Activated T-cell treated with anti-CD3 and anti-CD28 coated beads, Interleukin-2, amount 50 U/mL, for 1 hour (primary cell): ENCODE measurements at places on chromosomes 2 and 18.

- no peak for DNase-seq
Observed at GRCh38 chr18:10242936-10243680, 211.3 kb upstream of the APCDD1 start.

GRCh38 chr2:11131166-11131920 is 23.9 kb upstream of the SLC66A3 start:
- DNase-seq, result no peak

GRCh38 chr2:60450488-60450887 is 103.0 kb downstream of the BCL11A start:
- no peak for DNase-seq

GRCh38 chr18:2898186-2898640 is 51.4 kb downstream of the EMILIN2 start:
- DNase-seq, result no peak

- DNase-seq, result no peak
Observed at GRCh38 chr2:40394031-40394430, 57.9 kb downstream of the SLC8A1 start.

- DNase-seq, result no peak
Observed at GRCh38 chr2:179817181-179817841, 44.1 kb downstream of the ZNF385B start.

GRCh38 chr18:75502286-75502685 is 74.8 kb upstream of the SMIM21 start:
- no peak for DNase-seq

GRCh38 chr2:208186893-208187292 is 2.9 kb downstream of the C2orf80 start:
- no peak for DNase-seq

- no peak for DNase-seq
Observed at GRCh38 chr18:79765491-79766245, 32.1 kb upstream of the KCNG2 start.

- no peak for DNase-seq
Observed at GRCh38 chr2:172745636-172746035, 10.0 kb downstream of the RAPGEF4 start.

- DNase-seq, result peak; percentile 52
Observed at GRCh38 chr2:63050334-63051041, at the start of gene OTX1. Gene OTX1, plus strand, starts transcription at chr2:63050830. Its CDS starts 2,161 bp downstream, at chr2:63052991.

GRCh38 chr2:239866350-239866749 is 158.8 kb downstream of the NDUFA10 start:
- no peak for DNase-seq

DNA sequence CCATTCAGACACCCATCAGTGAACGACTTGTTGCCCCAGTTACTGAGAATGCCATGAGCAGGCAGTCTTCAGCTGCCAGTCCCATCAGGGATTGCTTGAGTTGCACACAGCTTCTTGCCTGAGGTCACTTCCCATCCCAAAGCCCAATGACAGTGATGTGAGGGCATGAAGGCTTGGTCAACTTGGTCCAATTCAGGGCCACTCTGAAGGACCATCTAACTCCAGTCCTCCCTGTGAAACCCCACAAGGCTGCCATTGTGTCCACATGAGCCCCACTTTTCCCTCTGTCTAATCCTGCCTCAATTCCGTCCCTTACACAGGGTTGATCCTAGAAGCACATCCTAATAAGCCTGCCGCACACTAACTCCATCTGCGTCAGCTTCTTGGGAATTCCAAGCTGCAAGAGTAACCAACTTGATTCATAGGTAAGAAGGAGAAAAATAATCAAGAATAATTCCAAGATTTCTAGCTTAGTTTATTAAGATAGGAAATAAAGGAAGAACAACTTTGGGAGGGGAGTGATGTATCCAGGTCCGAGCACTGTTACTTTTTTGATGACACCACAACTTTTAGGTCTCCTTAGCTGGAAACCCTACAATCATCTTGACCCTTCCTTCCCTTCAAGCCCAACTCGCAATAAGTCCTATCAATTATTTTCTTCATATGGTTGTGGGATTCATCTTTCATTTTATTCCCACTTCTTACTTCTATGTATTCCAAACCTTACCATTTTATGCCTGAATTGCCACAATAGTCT is 110.9 kb downstream of the LRRC30 start:
- DNase-seq, result no peak

DNA sequence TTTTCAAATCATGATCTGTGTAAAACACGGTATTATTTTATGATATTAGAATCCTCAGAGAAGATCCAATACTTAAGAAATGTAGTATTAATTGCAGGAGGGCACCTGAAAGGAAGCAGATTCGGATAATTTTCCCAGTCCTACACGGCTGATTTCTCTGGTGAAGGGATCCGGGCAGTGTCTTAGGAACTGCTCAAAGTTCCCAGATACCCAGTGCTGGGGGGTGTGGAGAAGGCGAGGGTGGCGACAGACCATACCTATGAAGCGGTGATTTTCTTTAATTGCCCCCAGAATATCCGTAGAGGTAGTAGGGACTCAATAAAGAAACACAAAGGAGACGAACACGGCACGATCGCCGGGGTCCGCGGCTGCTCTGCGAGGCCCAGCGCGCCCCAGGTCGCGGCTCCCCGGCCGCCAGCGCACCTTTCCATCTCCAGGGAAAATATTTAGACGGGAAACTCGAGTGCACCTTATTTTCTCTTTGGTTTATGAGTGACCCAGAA is 1.4 kb upstream of the SOX11 start:
- no peak for DNase-seq

DNA sequence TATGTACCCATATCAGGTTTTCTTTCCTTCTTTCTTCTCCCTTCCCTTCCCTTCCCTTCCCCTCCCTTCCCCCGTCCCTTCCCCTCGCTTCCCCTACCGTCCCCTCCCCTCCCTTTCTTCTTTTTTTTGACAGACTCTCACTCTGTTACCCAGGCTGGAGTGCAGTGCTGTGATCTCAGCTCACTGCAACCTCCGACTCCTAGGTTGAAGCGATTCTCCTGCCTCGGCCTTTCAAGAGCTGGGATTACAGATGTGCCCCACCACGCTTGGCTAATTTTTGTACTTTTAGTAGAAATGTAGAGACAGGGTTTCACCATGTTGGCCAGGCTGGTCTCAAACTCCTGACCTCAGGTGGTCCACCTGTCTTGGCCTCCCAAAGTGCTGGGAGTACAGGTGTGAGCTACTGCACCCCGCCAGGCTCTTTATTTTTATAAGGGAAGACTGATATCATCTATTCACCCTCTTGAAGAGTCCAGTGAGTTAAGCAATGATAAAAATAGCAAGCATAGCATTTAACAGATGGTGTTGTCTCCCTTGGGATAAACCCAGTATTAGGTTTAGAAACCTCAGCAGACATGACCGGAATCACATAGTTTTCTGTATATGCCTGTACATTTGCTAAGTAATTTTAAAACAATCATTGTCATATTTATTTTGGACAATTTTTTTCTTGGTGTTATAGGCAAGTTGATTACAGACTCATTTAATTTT is 888.4 kb downstream of the TRIB2 start:
- no peak for DNase-seq

- no peak for DNase-seq
Observed at GRCh38 chr2:4357121-4357520, 653.7 kb downstream of the DCDC2C start.

DNA sequence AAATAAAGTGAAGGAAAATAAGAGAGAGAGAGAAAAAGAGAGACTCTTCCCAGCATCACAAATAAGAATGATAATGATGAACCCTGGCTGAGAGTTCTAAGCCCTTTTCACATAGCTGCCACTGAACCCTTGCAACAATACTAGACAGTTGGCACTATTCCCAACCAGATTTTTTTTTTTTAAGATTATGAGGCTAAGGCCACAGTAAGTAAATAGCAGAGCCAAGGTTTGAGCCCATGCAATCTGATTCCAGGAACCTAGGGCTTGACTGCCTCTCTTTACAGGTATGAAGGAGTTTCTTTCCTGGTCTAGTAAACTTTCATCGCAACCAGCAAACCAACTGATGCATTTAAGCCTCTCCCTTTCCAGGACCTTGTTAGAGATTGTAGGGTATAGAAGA is 424.6 kb downstream of the NCKAP5 start:
- DNase-seq, result no peak

GRCh38 chr2:64998658-64999061 is 9.5 kb downstream of the SLC1A4 start:
- no peak for DNase-seq

DNA sequence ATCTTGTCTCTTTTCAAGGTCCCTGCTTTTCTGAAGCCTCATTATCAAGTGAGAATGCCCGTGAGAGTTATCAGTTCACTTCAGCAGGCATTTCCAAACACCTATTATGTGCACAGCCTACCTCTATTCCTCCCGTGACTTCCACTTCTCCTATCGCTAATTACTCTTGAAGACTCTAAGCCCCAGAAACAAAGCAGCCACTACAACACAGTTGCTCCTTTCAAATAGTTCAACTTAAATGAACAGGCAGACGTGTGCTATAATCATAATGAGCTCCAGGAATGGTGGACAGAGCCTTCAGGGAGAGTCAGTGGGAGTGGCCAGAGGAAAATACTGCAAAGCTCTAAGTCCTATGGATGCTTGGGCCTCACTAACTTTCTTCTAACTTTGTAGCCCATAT is 159.0 kb downstream of the RDH14 start:
- DNase-seq, result no peak

DNA sequence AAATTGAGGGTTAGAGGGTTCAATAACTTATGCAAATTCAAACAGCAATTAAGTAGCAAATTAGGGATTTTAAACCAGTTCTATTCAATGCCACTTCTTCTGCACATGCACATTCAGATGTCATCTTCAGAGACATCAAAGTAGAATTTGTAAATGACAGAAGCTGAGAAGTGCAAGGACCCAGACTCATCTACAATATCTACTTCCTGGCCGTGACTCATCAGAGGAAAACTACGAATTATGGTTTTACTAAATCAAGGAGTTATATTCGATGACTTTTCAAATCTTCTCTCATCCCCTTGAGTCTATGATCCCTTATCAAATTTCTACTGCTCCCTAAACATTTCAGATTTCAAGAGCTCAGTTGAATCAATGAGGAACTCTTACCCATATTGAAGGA is 20.0 kb upstream of the STAT4 start:
- DNase-seq, result no peak

DNA sequence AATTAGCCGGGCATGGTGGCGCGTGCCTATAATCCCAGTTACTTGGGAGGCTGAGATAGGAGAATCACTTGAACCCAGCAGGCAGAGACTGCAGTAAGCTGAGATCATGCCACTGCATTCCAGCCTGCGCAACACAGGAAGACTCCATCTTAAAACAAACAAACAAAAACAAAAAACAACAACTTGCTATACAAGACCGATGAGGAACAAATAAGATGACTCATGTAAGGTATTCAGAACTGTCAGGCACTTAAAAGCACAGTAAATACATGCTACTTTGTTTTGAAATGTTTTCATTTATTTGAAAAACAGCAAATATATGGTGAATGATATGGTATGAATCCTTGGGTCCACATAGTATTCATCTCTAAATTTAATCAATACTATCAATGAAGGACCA is 66.7 kb downstream of the TRIP12 start:
- DNase-seq, result no peak

DNA sequence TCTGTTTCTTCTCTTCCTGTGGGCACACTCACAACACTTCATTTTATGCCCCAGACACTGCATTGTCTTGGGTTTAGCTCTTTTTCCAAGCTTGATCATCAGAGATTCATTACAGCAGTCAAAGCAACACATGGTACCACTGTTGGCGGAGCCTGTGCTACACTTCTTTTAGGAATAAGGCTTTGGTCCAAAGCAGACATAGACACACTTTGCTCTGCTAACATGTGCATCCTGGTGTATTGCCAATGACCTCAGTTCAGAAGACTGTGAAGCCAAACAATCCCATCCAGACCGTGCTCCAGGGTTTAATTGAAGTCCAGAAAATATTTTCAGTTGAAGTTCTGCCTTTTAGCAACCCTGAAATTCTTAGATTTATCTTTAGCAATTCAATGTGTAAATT is 354.6 kb upstream of the RAB12 start:
- DNase-seq, result no peak

DNA sequence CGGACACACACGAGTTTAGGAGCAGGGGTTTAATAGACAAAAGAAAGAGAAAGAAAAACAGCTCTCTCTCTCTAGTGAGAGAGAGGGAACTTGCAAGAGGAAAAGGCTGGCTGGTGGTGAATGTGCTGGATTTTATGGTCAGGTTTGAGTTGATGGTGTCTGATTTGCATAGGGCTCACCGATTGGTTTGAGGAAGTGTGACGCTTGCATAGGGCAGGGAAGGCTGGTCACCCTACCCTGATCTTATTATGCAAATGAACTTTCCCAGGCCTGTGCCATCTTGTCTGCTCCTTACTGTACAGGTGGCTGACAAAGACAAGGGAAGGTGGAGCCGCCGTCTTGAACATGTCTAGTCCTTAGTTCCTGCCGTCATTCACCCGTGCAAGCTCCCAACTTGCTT is 408.9 kb downstream of the RIT2 start:
- no peak for DNase-seq

- DNase-seq, result no peak
Observed at GRCh38 chr2:160555420-160556071, 61.9 kb upstream of the RBMS1 start.

DNA sequence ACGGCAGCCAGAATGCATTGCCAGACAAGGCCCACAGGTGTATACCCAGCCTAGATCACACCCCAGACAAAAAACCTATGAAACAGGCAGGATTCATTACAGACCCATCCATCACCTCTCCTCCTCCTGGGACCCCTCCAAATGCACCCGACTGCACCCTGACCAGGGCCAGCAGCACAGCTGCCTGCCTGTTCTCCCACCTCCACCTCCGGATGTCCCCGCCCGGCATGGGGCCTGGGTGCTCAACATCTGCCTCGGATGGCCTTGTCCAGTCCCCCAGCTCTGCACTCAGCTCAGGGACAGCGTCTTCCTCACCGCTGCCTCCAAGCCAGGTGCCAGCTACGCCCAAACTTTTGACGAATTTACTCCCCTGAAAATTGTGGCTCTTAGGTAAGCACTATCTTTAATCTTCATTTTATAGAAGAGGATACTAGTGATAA is 91.1 kb downstream of the TPO start:
- DNase-seq, result no peak

- no peak for DNase-seq
Observed at GRCh38 chr2:233117351-233117750, 57.2 kb downstream of the INPP5D start.

GRCh38 chr2:25032901-25033300 is 9.0 kb upstream of the EFR3B start:
- no peak for DNase-seq

- DNase-seq, result no peak
Observed at GRCh38 chr2:225462945-225463344, 63.4 kb downstream of the NYAP2 start.

DNA sequence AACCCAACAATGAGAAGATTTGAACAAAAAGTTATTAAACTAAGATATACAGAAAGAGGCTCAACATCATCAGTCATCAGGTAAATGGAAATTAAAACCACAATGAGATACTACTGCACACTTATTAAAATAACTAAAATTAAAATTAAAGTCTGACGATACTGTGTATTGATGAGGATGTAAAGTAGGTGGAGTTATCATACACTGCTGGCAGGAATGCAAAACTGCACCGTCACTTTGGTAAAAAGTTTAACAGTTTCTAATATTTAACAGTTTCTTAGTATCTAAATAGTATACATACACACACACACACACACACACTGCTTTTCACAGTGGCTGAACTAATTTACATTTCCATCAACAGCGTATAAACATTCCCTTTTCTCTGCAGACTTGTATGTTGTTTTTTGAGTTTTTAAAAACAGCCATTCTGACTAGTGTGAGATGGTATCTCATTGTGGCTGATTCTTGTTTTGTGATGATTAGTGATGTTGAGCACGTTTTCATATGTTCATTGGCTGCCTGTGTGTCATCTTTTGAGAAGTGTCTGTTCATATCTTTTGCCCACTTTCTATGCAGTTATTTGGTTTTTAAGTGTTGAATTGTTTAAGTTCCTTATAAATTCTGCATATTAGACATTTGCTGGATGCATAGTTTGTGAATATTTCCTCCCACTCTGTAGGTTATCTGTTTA is 726.9 kb upstream of the CHAC2 start:
- no peak for DNase-seq
